ENCODE measurements at places on chromosomes 5 and 9.

DNA sequence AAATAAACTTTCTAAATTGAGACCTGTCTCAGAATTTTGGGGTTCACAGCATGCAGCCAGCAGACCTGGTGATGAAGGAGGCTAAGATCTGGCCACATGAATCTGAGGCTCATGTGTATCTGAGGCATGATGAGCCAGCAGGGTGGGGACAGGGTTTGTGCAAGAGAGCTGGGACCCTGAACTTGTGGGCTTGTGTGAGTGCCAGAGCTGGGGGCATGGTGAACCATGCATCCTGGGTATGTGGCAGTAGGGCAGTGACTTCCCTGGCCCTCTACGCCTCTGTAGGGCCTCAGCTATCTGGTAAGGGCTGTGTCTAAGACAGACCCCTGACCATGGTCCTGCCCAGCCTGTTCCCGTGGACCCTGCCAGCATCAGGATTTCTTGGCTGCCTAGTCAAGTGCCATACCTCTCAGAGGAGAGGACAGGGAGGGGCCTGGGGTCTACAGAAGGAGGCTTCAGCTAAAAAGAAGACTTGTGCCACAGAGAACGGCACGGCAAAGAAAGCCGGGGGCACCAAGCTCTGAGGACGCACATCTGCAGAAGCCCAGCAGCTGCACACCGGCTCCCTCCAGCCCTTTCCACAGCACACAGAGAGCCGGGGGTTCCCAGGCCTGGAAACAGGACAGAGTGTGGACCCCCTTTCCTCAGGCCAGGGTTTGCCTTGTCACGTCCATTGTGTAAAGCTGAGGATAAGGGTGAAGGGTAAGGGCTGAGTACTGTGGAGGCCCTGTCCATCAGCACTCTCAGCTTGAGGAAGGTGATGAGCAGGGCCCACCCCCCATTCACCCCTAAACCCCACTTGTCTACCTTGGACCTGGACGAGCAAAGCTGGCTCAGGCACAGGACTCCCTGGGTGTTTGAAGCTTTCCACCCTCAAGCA, 130.1 kb downstream of the MRPL36 start:
- no peaks in the 10 kb centered on the region for H3K36me3 ChIP-seq
- peaks cover 12% of the 10 kb centered on the region for H3K4me1 ChIP-seq
- no peak overlapping the region for H3K27ac ChIP-seq
- no peak for DNase-seq

DNA sequence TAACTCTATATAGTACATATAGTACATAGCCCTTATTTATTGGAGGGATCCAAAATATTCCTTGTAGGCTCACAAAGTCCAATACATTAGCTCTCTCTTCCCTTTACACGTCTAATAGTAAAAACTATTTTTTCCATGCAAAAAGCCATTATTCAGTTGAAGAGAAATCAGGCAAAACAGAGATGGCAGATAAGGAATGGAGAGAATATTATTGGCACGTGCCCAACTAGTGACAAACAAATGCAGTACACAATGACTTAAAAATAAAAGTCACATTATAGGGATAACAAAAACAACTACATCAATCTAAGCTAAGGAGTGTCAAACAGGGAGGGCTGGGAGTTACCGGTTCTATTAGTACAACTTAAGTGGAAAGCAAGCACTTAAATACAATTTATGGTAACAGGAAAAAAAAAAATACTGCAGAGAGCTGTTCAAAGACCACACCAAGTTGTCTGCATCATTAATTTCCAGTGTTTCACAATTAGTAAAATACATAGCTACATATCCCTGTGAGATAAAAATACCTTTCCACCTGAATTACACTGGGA, 4.1 kb upstream of the SCAI start:
- no peaks in the 10 kb centered on the region for H3K4me1 ChIP-seq
- H3K36me3 ChIP-seq, result no peaks in the 10 kb centered on the region
- H3K27me3 ChIP-seq, result no peaks in the 10 kb centered on the region
- no peak for DNase-seq
- H3K27ac ChIP-seq, result no peak overlapping the region

GRCh38 chr9:116144555-116144954, 9.0 kb upstream of the PAPPA start:
- no peak overlapping the region for H3K4me3 ChIP-seq
- H3K27me3 ChIP-seq, result no peaks in the 10 kb centered on the region
- H3K4me1 ChIP-seq, result no peaks in the 10 kb centered on the region
- H3K27ac ChIP-seq, result no peak overlapping the region

- no peak for DNase-seq
- H3K4me3 ChIP-seq, result no peak overlapping the region
- H3K27me3 ChIP-seq, result no peaks in the 10 kb centered on the region
- H3K27ac ChIP-seq, result no peak overlapping the region
These were observed 18.1 kb downstream of the CCNH start for GRCh38 chr5:87394411-87395165.

DNA sequence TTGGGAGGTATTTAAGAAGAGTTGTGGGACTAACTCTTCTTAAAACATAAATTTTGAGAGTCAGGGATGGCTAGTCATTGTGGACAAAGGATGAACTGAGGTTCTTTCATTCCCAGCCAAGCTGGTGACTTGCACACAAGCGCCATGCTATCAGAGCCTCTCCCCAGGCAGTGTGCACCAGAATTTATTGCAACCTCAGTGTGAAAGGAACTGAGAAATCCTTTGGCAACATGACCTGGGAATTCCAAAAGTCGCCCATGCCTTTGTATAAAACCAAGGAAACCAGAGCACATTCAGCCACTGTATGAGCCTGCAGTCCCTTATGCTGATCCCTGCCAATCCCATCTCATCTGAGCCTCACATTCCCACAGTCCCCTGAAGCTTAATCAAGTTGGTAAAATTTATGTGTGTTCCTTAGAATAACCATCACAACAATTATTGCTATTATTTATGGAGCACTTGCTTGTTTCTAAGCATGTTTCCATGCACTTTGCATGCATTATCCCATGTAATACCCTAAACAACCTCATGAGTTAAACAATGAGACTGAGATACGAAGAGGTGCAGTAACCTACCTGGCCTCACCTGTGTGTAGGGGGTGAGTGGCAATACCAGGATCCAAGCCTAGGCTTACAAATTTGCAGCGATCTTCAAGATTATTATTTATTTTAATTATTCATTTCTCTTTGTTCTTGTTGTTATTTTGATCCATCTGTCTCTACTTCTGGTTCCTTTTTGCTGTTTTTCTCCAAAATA, 116.4 kb downstream of the NTRK2 start:
- H3K4me1 ChIP-seq, result no peaks in the 10 kb centered on the region
- H3K27me3 ChIP-seq, result peaks cover 5% of the 10 kb centered on the region
- H3K4me3 ChIP-seq, result no peak overlapping the region
- no peaks in the 10 kb centered on the region for H3K36me3 ChIP-seq
- DNase-seq, result no peak
- no peak overlapping the region for H3K27ac ChIP-seq

DNA sequence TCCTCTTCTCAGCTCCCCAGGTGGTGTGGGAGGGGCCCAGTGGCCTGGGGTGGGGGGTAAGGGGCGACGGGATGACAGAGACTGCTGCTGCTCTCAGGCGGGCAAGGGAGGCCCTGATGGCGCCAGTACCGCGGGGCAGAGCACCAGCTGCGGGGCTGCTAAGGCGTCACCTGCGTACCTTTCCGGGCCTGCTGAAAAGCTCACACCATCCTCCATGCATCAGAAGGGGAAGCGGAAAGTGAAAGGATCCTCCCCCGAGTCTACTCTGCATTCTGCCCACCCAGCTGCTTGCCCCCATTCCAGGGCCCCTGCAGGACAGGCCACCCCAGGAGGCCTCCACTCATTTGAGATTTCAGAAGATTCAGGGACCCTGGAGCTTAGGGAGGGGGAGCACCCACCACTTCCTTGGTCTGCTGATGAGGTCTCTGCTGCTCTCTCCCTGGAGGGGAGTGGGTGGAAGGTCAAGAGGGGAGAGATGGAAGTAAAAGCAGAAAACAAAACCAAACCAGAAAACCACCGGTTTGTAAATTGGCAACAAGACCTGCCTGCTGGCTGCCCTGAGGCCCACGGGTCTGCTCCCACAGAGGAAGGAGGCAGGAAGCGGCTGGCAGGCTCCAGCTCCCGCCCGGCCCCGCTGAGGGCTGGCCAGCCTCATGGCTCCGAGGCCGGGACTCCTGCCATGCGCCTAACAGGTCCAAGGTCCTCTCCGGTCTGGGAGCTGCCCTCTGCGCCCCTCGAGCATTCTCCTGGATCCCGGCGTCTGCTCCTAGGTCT, 33.6 kb downstream of the PRRT1B start:
- peak overlapping the region; percentile 25 for H3K4me3 ChIP-seq
- no peaks in the 10 kb centered on the region for H3K27me3 ChIP-seq
- H3K4me1 ChIP-seq, result peaks cover 16% of the 10 kb centered on the region
- H3K36me3 ChIP-seq, result peaks cover 14% of the 10 kb centered on the region

DNA sequence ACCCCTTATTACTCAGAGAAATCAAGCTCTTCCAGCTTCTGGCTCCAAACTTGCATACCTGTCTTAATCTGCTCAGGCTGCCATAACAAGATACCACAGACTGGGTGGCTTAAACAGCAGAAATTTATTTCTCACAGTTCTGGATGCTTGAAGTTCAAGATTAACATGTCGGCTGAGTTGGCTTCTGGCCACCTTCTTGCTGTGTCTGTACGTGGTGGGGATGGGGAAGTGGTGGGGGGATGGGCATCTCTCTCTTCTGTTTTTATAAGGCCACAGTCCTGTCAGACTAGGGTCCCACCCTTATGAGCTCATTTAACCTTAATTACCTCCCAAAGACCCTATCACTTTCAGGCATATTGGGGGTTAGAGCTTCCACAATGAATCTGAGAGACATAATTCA, 140.5 kb downstream of the SV2C start:
- no peaks in the 10 kb centered on the region for H3K4me1 ChIP-seq
- H3K4me3 ChIP-seq, result no peak overlapping the region
- no peak for DNase-seq

Measured in T-cell (primary cell).